ENCODE measurements at places on chromosomes 13 and 19.

DNA sequence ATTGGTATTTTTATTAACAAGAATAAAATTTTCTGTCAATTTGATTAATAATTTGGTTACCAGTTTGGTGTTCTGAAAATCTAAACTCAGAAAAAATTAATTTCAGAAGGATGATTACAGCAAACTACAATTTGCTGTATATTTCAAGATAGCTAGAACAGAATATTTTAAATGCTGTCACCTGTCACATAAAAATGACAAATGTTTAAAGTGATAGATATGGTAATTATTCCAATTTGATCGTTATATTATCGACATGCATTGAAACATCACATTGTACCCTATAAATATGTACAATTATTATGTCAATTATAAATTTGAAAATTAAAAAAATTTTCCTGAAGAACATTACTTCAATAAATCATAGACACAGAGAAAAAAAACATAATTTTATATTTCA lies 56.9 kb upstream of the SLITRK5 start:
- no peak for DNase-seq

GRCh38 chr19:29971002-29971401 lies 29.0 kb downstream of the URI1 start:
- DNase-seq = no peak

DNA sequence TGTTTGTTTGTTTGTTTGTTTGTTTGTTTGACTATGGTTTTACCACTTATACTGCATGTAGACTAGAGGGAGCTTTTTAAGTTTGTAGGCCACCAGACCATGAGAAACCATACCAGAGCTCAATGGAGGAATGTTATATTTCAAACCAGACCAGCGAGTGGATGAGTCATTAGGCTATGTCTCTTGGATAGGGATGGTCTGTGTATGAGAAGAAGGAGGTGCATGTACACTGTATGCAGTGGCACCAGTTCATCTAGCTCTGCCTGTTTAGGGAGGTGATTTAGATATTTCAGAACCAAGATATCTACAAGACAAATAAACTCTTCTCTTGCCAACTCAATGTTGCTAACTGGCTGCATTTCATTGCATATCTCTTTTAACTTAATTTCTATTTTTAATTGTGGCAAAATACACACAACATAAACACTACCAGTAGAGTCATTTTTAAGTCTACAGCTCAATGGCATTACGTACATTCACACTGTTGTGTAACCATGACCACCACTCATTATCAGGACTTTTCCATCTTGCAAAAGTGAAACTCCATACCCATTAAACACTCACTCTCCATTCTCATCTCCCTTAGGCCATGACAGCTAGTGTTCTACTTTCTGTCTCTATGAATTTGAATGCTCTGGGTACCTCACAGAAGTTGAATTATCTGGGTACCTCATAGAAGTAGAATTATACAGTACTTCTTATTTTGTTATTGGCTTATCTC lies 29.2 kb downstream of the SYDE1 start:
- DNase-seq = no peak

GRCh38 chr19:19514215-19514657 lies 1.1 kb downstream of the TSSK6 start:
- peak; percentile 84 for DNase-seq

GRCh38 chr13:65188721-65189120 lies 2041.4 kb downstream of the PCDH9 start:
- no peak for DNase-seq

DNA sequence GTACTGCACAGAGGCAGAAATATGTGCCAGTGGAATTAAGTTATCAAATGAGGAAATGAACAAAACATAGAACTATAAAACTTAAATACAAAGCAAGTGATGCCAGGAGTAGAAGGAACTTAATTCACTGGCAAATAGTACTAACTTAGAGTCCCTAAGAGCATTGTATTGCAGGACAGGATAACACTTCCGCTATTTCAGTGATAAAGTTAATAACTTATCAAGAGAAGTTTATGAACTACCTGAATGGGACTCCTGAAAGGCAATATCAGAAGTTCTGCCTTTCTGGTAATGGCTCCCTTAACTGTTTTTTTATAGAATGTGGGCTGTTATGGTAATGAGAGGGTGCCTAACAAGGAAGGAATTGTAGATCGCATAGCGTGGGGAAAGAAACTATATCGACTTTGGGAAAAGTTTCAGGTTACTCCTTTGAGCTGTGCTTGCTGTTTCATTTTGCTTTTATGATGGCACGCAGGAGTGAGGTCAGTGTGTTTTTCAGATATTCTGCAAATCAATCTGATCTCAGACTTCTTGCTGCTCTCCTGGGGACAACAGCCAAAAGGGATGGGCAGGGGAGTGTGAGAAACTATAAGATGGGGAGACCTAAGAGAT lies 95.3 kb upstream of the MLNR start:
- DNase-seq = no peak

GRCh38 chr13:108769213-108770070 lies 140.0 kb downstream of the MYO16 start:
- DNase-seq = no peak

- no peak for DNase-seq
These were observed 13.0 kb upstream of the SPC24 start for GRCh38 chr19:11168568-11168967.

DNA sequence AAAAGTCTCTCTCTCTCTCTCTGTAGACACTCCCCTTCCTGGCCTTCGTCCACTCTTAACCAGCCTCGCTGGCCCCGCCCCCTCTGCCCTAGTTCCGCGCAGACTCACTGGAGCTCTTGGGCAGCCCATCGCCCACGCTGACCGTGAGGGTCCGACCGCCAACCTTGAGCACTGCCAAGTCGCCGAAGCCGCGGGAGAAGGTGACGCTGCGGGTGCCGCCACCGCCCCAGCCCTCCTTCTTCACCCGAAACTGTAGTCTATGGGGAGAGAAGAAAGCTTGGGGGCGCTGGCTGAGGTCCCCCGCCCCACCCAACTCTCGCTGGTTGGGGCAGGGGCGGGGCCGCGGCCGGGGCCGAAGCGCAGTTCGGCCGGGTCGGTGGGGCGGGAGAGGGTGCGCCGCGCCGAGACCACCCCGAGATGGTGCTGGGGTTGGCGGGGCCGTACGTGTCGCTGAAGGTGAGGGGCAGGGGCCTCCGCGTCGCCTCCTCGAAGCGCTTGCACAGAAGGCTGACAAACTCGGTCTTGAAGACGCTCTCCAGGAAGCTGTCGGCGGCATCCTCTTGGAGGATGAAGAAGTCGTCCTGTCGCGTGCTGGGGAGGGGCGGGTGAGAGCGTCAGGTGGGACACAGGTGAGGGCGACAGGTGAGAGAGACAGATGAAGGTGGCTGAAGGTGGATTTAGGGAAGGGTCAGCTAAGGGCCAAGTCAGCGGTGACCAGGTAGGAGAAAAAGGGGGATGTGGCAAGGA lies 12.6 kb upstream of the ZNF414 start:
- peak; percentile 94 for DNase-seq

GRCh38 chr13:38086721-38087120 lies 217.1 kb upstream of the TRPC4 start:
- no peak for DNase-seq

DNA sequence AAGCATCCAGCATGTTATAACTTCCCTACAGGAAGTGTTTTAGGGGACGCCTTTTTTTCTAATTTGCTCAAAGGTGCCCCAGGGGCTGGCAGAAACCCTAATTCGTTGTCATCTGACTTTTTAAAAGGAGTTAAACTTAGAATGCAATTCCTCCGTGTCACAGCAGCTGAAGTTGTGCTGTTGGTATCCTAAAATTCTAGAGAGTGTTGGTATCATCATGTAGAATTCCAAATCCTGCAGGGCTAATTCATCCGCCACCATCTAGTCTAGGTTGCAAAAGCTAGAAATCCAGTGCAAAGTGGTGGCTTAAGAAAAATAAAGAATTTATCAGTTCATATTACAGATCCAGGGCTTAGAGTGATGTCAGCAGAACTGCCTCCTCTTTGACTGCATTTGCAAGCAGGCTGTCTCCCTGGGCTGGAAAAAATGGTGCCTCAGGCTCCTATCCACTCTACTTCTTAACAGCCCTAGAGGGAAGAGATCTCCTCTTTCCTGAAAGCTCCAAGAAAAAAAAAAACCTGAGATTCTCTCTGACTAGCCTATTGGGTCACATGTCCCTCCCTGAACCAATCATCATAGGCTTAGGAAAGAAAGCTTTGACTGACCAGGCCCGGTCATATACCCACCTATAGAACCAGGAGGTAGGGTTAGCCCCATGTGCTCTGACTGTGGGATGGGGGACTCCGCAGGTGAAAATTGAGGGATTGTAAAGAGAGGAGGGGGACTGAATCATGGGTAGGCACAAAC lies 73.0 kb downstream of the MAP4K1 start:
- no peak for DNase-seq

- no peak for DNase-seq
These were observed 463.0 kb downstream of the TSHZ3 start for GRCh38 chr19:30886222-30886621.

DNA sequence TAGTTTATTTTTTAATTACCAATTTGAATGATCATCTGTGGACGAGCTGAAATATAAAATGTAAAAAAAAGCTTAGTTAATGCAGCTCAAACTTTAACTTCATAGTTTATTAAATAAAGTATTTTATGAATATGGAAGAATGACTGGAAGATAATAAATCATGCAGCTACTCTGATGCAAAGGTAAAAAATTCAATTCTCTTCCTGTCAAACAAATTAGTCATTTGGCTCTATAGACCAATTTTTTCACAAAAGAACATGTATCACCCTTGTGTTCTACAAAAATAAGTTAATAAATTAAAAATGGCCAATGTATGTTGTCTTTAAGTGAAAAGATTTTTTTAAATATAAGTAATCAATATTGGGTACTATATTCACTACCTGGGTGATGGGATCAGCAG lies 26.2 kb downstream of the EXOSC8 start:
- no peak for DNase-seq

- DNase-seq = no peak
These were observed 4.8 kb upstream of the ALOX5AP start for GRCh38 chr13:30730526-30730925.

DNA sequence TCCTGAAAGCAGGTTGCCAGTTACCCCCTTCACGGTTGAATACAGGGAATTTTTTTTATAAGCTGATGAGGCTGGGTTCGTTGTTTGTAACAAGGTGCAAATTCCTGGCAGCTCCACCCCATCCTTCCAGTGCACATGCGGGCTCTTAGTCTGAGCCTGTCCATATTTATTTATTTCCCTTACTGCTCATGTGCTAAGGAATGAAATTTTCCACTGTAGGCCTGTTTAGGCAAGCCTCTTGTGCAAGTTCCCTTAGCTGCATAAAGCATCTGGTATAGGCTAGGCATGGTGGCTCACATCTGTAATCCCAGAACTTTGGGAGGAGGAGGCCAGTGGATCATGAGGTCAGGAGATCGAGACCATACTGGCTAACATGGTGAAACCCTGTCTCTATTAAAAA lies 560.9 kb upstream of the PCDH9 start:
- no peak for DNase-seq

- DNase-seq = no peak
These were observed 282.4 kb downstream of the MYO16 start for GRCh38 chr13:108911807-108912206.

DNA sequence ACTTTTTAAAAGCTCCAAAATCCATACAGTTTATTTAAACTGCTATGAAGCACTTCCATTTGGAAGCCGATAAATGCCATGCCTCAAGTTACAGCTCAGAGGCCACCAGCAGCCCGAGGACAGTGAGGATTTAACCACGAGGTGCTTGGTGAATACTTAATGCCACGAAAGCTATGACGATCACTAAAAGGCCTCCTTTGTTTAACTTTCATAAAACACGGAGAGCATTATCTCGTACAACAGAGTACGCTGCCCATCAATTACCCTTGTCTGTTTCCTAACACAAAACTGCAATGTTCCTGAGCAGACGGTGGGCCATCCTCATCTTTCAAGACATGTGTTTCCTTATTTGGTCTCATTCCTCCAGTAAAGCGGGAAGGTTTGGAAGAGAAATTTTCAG lies 58.4 kb downstream of the PEPD start:
- no peak for DNase-seq

DNA sequence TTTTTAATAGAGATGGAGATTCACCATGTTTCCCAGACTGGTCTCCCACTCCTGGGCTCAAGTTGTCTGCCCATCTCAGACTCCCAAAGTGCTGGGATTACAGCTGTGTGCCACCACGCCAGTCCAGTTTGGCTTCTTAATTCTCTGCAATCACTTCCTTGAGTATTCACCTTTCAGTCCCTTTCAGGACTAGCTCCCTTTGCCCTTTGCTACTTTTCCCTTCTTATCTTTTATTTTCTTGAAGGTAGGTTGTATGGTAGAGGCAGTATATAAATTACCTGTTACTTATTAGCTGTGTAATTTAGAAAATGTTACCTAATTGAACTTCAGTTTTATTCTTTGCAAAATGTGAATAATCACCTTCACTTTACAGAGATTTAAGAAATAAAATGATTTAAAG lies 285.8 kb downstream of the FGF9 start:
- no peak for DNase-seq
